CD4-positive, alpha-beta T cell (primary cell): ENCODE measurements at places on chromosomes 12 and 14.

GRCh38 chr14:92680781-92681650, 67.4 kb downstream of the LGMN start:
- peak; percentile 56 for DNase-seq

- DNase-seq, result no peak
Measured at GRCh38 chr14:69013943-69014782, 35.1 kb upstream of the ACTN1 start.

GRCh38 chr12:45353944-45354343, 138.0 kb downstream of the ANO6 start:
- no peak for DNase-seq

GRCh38 chr14:71322655-71323250, 415.5 kb downstream of the PCNX1 start:
- peak; percentile 25 for DNase-seq

DNA sequence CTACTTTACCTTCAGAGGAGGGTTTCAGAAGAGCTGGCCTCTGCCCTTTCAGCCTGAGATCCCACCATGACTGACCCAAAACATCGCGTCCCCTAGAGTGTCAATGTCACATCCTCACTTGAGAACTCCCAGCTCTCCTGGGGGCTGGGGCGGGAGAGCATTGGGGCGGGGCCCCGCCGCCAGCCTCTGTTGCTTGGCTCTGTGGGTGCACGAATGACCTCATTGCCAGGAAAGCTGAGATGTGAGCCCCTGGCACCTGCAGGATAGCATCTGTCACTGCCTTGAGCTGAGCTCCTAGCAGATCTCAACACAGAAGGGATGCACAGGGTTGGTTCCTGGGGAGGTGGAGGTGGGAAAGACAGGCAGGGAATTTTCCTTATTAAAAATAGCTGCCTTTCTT, 20.6 kb upstream of the MYL2 start:
- DNase-seq, result no peak

GRCh38 chr14:19873178-19873577, 1.8 kb upstream of the OR4K2 start:
- DNase-seq, result no peak

DNA sequence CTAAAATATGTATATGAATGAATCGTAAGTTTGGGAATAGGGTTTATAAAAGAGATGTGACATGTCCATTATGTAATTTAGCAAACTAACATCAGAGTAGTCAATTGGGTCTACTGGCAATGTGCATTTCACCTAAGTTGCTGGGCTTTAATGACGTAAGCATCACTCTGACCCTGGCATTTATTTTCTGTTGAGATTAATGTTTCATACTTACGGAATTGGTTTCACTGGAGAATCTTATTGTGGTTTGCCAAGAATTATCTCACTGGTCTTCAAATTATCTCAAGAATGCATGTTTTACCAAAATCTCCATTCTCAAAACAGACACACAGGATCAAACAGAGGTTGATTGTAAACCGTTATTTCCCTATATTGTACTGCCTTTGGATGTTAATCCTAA, 437.1 kb downstream of the NPAS3 start:
- no peak for DNase-seq

DNA sequence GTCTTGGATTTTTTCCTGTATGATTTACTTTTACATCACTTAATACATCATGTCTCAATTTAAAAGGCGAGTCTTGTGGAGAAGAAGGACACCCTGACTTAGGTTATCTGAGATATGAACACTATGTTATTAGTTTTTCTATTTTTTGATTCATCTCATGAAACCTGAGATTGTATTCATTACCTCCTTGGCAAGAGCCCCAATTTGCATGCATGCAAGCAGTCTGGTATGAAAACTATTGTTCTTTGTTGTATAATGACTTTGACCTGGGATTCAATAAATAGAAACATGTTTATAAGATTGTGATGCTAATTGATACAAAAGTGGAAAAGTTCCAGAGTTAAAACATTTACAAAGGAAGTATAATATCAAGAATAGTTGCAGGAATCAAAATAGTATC, 576.1 kb downstream of the NOVA1 start:
- no peak for DNase-seq

GRCh38 chr12:19035536-19035935, 94.0 kb upstream of the PLEKHA5 start:
- DNase-seq, result no peak

GRCh38 chr12:84502907-84503787, 409.5 kb downstream of the SLC6A15 start:
- no peak for DNase-seq

DNA sequence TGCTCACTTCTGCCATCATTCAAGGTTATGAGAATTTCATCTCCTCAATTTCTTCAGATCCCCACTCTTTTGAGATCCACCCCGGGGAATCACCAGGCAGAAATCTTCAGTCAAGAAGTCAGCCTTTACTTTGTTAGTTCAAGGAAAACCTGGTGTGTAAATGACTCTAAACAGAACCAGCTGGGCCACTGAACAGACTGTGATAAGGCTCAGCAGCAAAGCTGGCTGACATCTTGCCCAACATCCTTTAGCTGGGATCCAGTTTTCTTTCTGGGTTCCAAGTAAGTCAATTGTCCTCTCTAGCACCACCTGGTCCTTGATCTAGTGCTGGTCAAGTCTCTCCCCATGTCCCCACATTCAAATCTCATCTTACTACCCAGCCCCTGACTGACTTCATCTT, 11.6 kb downstream of the CLMN start:
- no peak for DNase-seq

DNA sequence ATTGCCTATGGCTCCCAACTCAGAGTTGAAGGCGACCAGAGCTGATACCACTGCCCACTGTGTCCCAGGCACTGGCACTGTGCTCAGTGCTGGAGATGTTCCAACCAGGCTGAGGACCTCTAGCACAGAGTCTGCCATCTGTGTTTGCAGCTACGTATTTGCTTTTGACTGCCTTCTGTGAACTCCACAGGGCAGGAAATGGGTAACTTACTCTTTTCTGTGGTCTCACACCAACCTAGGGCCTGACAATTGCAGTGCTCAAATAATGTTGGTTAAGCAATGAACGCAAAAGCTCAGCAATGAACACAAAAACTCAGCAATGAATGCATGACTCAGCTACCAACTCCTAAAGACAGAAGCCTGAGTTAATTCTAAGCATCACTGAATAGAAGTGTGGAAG, 202.8 kb downstream of the NUAK1 start:
- DNase-seq, result no peak

DNA sequence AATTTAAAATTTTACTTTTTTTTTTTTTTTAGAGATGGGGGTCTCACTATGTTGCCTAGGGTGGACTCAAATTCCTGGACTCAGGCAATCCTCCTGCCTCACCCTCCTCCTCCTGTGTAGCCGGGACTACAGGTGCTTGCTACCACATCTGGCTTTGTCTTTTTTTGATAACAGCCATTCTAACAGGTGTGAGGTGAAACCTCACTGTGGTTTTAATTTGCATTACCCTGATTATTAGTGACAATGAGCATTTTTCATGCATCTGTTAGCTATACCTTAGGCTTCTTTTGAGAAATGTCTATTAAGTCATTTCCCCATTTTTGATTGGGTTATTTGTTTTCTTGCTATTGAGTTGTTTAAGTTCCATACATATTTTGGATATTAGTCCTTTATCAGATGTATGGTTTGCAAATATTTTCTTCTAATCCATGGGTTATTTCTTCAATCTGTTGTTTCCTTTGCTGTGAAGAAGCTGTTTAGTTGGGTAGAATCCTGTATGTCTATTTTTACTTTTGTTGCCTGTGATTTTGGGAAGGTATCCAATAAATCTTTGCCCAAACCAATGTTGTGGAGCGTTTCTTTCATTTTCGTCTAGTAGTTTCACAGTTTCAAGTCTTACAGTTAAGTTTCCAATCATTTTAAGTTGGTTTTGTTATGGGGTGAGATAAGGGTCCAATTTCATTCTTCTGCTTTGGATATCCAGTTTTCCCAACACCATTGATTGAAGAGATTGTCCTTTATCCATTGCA, 86.1 kb downstream of the MYF5 start:
- no peak for DNase-seq

GRCh38 chr12:89882050-89882449, 173.4 kb upstream of the ATP2B1 start:
- DNase-seq, result no peak

DNA sequence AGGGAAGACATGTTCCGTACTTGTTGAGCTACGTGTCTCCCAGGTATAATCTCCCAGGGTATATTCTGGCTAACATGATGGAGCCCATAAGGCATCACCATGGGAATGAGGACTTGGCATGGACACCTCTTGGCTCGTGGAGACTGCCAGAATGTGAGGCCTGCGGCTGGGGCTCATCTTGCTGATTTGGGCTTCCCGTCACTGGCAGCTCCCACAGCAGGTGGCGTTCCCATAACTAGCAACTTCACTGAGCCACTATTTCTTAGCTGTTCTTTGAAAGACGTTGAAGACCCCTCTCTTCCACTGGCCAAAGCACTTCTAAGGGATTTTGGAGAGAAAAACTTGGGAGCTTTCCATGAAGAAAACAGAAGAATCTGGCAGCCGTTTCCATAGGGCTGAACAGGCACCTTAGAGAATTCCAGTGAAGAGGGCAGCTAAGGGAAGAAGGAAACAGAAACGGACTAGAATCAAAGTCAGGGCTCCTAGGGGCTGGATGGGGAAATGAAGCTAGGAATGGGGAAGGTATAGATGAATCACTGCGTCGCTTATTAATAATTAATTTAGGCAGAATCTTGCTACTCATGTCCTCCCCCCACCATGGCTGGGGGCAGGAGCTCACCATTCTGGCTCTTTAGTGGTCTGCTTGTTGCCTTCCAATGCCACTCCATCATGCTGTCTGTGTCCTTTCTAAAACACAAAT, 39.7 kb upstream of the FOS start:
- no peak for DNase-seq

- no peak for DNase-seq
Measured at GRCh38 chr12:52832985-52833905, 866 bp downstream of the KRT79 start.

GRCh38 chr14:90281261-90281660, 24.9 kb downstream of the PSMC1 start:
- DNase-seq, result no peak

DNA sequence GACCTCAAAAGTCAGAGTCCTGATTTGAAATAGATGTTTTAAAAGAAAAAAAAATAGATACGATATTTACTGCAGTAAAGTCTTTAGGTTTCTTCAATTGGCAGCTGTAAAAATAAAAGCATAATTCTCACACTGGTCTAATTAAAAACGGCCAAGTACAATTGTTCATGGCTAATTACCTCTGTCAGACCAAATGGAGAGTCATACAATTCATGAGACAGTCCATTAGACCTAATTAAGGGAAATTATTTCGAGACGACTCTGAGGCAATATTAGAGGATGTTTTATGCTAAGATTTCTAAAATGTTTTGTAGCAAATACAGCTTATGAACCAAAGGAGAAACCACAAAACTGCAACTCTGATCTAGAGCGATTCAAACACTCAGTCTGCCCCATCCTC, 131.3 kb downstream of the PHLDA1 start:
- no peak for DNase-seq

DNA sequence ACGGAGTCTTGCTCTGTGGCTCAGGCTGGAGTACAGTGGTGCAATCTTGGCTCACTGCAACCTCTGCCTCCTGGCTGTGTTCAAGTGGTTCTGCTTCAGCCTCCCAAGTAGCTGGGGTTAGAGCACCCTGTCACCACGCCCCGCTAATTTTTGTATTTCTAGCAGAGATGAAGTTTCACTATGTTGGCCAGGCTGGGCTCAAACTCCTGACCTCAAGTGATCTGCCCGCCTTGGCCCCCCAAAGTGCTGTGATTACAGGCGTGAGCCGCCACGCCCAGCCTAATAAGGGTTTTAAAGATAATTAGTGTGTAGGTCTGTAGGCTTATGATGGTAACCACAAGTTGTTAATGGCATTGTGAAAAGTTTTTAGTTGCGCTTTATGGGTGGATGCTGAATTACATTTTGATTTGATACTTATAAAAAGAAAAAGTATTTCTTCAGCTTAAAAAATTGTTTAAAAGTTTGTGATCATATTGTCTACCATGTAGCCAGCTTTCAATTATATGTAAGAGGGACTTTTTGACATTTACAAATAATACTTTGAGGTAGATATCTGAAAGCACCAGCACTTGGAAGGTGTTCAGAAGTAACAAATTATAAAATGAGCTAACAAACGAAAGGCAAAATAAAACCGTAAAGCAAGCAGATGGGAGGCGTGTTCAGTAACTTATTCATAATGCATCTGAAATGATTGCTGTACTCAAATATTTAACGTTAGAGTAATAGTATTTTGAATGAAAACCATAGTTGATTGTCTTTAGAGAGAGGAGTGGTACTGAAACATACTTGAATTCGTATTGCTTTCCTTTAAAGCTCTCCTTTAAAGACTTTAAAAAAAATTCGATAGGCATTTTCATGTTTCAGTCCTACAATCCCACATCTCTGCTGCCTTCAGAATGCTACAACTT, 37.1 kb downstream of the MDM2 start:
- no peak for DNase-seq

DNA sequence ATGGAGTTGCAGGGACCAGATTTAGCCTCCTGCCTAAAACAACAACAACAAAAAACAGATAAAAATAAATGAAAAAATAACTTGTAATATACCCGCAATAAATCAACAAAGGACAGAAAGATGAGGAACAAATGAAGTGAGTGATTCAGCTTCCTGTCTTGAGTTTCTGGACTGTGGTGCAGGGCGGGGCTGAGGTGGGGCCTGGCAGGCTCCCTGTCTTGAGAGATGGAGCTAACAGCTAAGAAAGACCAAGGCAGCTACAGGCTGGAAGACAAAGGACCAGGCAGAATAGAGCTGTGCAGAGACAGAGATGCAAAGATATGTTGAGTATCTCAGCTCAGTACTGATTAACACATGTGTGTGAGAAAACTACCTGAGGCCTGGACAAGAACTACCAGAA, 879.2 kb downstream of the AACS start:
- DNase-seq, result no peak

DNA sequence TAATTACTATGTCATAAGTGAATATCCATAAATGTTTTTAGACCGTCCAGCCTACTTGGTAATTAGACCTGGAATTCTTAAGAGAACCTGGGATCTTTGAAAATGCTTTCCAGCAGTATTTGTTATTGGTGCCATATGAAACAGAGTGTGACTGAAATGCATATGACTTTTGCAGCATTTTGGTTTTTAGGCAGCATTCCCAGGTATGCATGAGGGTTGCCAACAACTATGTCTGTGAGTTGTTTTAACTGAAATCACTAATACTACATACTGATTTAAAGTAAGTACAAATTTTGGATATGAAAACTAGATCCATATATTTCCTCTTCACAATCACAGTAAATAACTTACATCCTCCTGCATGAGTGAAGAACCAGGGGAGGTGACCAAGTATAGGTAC, 437.7 kb upstream of the FAR2 start:
- no peak for DNase-seq
